ENCODE measurements at places on chromosomes 3 and 15. TPM values are rescaled to one million over a fixed set of nuclear protein-coding genes. Genes with fewer than 3 reads are reported as not detected.

Gene CPB1
- not detected for total RNA-seq

Gene FAM3D
- total RNA-seq, result not detected

Gene MKRN3
- 1.1 TPM for total RNA-seq

Gene PLSCR5
- total RNA-seq, result not detected

Gene CTXN2
- total RNA-seq, result 0.02 TPM

Gene AGBL1
- not detected for total RNA-seq

Gene CRABP1
- 2.2 TPM for total RNA-seq
